ENCODE measurements at places on chromosomes 4 and X. TPM values are rescaled to one million over a fixed set of nuclear protein-coding genes. Genes with fewer than 3 reads are reported as not detected.

GRCh38 chr4:89545315-89545714 is 237.7 kb upstream of the GPRIN3 start:
- DNase-seq, result no peak

DNA sequence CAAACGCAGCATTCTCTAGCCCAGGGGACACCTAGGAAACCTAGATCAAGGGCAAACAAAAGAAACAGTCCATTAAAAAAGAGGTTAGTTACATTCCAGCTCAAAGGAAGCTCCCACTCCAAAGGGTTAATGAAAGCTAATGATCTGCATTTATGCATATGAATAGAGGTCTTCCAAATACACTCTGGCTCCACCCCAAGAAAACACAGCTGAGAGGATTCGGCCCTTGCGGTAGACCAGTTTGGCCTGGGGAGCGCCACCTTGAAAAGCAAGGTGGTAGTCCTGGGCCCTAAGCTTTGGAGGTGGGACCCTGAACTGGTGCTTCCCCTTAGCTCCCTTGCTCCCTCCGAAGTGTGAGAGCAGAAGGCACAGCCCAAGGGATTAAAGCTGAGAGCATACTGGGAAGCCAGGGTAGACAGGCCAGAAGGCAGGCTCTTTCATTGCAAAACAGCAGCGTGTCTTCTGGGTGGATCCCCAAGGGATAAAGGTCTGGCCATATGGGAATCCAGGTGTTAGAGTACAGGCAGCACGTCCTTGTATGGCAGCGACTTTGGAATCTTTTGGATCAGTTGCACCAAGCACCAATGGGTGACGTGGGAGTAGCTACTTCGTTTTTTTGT is 3.7 kb downstream of the GABRQ start:
- DNase-seq, result no peak

GRCh38 chrX:150753357-150753756 is 60.2 kb downstream of the MTMR1 start:
- DNase-seq, result no peak

- DNase-seq, result no peak
Measured at GRCh38 chr4:115865736-115866135, 752.3 kb upstream of the NDST4 start.

HTN3 gene
- total RNA-seq, result not detected

Measured in left ventricle myocardium superior (tissue), 1 donor.